ENCODE measurements at places on chromosomes 11 and 22.

DNA sequence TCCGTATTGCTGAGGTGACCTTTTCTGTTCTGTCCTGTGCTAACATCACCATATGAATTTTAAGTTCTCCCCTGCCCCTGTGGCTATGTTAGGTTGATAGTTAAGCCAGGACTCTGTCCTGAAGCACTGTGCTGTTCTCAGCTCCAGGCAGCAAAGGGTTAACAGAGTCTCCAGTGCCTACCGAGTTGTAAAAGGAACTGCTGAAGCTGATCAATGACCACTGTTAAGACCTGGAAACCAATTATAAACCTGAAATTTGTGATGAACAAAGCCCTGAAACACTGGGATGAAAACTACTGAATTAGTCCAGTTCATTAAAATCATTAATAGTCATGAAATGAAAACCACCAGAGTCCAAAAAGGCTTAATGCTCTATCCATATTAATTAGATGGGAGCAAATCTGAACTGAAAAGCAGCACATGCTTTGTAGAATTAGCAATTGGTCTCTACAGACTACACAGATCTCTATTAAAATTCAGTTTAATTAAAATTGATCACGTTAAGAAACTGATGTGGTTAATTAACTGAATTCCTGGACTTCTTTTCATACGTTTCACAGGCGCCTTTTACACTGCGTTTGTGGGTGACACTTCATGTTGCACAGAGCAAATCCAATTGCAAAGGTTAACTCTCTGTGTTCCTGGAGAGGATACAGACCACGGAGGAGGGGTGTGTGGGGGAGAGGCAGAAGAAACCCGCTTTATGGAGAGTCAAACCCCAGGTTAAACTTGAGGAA lies 188.5 kb upstream of the MPPED2 start:
- DNase-seq = no peak

DNA sequence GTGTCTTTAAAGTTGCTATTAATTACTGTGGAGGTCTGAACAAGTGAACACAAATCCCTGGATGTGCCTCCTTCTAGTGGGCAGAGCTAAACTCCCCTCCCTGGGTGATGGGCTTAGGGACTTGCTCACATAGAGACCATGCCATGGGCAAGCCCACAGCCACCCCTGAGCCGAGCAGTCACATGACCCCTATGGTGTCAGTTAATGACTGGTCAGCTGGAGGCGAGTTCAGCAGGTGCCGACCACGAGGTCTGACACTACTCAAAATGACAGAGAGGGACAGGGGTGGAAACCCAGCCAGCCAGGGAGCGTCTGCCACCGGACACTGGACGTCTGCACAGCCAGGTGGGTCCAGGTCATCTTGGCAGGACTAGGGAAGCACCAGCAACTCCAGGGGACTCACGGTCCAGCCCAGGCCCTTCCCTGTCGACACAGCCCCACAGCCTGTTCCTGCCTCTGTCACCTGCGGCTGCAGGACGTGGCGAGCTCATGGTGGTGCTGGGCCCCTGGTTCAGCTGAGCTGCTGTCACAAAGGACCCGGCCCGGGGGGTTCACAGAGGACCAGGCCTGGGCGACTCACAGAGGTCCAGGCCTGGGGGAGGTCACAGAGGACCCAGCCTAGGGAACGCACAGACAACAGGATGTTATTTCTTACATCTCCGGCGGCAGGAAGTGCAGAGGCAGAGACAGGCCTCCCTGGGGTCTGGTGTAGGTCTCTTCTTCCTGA lies 135.0 kb downstream of the BRD1 start:
- no peak for DNase-seq

DNA sequence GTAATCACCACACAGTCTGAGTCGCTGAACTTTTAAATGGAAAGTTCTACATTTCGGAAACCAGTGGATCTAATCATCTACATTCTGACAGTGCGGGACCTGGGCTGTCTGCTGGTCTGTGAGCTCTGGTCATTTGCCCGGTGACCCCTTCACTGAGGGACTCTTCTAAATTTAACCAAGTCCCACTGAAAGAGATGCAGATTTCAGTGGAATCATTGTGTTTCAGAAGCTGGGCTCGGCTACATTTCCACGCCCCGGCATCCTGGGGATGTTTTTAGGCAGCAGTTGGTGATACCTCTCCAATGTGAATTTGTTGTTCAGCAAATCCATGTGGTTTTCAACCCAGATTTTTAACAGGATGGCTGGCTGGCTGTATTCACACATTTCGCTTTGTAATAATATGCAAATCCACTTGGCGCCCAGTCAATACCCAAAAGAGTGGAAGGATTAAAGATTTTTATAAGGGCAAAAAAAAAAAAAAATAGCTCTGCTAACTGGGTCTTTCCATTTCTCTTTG lies 145.5 kb upstream of the RASSF10 start:
- no peak for DNase-seq

DNA sequence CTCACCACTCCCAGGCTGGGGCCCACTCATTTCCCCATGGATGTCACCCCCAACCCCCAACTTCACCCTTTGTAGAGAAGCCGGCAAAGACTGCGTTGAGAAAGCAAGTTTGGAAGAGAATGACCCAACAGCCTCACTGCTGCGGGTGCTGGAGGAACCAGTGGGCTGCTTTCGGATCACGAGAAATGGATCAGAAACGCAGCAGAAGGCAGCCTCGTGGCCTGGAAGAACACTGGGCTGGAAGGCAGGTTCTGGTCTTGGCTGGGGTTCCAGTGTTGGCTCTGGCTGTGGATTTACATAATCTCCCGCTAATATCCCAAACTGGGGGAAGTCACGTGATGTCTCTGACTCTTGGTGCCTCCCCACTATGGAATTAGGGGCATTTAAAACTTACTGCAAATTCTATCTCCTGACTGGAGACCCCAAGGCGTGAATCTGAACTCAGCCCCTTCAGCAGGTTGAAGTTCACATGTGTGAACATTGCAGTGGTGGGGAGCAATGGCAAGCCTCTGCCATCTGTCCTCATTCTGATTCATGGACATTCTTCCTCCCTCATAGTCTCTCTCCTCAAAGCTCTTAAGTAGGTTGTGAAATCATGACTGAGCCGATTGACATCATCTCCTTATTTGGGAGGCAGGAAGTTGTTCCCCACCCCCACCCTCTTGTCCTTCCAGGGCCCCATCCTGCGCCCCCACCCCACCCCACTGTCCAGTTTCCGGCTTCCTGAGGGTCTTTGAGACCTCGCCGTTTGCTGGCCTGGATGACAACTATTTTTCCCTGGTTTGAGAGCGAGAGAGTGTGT lies 37.0 kb upstream of the TIMP3 start:
- DNase-seq = no peak

GRCh38 chr11:88301488-88302140 lies 35.9 kb downstream of the CTSC start:
- DNase-seq = no peak

DNA sequence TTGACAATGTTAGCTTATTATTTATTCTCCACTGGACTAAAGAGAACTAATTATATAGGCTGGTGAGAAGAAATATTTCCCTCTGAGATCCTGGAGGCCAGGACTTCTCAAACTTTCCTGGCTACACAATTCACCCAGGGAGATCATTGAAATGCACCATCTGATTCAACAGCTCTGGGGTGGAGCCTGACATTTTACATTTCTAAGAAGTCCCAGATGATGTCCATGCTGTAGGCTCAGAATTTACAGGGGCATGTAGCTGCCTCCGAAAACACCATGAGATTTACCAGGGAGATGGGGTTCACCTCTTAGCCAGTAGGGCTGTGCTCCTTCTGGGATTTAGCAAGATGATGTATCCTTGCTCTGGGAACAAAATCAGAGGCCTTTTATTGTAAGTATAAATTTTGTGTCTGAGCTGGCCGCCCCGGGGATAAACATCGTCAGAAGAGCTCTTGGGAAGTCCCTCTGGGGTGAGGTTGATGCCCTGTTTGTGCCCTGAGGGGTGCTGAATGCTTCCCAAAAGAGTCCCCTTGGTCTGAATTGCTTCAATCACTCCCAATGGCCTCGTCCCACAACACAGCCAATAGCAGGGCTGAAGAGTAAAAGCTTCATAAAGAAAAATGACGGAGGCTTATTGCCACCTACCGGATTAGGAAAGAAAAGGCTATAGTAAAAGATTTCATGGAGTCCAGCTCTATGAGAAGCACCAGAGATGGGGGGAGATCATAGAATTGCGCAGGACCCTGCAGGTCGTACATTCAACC lies 33.4 kb upstream of the API5 start:
- DNase-seq = no peak

DNA sequence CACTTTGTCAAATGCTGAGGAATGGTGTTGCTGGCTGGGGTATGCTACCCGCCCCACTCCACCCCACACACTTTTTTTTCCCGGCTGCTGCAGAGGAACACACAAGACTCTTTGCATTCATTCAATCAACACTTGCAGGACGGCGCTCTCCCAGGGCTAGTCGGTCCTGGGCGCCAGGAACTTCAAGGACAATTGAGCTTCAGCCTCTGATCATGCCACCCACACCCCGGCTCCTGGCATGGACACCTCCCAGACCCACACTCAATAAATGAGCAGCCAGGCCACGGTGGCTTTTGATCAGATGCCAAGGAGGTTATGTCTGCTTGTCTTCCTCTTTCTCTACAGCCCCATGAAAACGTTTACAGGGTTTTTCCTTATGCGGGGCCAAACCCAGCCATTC lies 19.8 kb downstream of the TPST2 start:
- DNase-seq = no peak

- no peak for DNase-seq
These were observed 67.6 kb upstream of the AMPD3 start for GRCh38 chr11:10387206-10388083.

DNA sequence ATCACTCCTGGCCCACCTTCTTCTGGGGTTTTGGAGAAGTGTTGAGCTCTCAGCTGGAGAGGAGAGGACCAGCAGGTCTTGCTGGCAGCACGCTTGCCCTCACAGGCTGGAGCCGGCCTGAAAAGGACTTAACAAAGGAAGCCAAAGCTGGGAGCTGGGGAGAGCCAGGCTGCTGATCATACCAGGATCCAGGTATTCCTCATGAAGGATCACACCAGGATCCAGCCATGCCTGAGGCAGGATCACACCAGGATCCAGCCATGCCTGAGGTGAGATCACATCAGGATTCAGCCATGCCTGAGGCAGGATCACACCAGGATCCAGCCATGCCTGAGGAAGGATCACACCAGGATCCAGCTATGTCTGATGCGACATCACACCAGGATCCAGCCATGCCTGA lies 17.0 kb downstream of the MRGPRD start:
- no peak for DNase-seq

DNA sequence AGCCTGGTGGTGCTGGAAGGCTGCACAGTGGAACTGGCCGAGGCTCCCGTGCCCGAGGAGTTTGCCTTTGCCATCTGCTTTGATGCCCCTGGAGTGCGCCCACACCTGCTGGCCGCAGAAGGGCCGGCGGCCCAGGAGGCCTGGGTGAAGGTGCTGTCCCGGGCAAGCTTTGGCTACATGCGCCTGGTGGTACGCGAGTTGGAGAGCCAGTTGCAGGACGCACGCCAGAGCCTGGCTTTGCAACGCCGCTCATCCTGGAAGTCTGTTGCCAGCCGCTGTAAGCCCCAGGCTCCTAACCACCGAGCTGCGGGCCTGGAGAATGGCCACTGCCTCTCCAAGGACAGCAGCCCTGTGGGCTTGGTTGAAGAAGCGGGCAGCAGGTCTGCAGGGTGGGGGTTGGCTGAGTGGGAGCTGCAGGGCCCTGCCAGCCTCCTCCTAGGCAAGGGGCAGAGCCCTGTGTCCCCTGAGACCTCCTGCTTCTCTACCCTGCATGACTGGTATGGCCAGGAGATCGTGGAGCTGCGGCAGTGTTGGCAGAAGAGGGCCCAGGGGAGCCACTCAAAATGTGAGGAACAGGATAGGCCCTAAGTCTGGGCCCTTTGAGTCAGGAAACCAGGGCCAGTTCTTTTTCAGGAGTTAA lies 1.9 kb upstream of the SMDT1 start:
- no peak for DNase-seq

DNA sequence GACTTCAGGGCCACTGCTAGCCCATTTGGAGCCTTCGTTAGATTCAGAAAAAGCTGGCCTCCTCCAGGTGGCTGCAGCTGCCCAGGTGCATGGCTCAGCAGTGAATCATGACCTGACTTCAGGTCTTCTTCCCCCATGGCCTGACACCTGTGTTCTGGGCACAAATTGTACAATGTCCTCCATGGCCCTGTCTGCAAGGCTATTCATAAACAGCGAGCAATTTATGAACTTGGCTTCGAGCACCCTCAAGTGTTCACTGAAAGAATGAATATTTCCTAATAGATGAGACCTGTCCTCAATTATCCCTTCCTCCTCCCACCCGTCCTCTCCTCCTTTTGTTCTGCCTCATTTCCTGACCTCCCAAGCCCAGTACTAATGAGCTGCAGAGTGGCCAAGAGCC lies 12.2 kb upstream of the VPS37C start:
- no peak for DNase-seq

- DNase-seq = no peak
These were observed 149.3 kb upstream of the B3GAT1 start for GRCh38 chr11:134561331-134561720.

DNA sequence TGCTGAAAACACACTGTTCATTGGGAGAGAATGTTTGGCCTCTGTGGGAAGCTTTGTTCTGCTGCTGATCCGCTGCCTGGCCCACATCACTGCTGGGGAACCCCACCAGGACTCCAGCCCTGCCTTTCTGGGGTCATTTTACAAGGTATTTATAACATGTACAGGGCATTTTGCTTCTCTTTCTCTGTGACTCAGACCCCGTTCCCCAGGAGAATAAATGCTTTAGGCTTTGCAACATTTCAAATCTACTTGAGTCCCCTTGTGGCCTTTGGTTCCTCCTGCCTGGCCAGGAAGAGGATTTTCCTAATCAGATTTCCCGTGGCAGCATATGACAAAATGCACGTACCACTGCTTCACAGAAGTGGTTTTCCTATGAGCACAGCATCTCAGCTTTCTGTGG lies 43.0 kb downstream of the BTG4 start:
- DNase-seq = no peak

- no peak for DNase-seq
These were observed 63.4 kb downstream of the CSNK2A3 start for GRCh38 chr11:11289669-11290068.

DNA sequence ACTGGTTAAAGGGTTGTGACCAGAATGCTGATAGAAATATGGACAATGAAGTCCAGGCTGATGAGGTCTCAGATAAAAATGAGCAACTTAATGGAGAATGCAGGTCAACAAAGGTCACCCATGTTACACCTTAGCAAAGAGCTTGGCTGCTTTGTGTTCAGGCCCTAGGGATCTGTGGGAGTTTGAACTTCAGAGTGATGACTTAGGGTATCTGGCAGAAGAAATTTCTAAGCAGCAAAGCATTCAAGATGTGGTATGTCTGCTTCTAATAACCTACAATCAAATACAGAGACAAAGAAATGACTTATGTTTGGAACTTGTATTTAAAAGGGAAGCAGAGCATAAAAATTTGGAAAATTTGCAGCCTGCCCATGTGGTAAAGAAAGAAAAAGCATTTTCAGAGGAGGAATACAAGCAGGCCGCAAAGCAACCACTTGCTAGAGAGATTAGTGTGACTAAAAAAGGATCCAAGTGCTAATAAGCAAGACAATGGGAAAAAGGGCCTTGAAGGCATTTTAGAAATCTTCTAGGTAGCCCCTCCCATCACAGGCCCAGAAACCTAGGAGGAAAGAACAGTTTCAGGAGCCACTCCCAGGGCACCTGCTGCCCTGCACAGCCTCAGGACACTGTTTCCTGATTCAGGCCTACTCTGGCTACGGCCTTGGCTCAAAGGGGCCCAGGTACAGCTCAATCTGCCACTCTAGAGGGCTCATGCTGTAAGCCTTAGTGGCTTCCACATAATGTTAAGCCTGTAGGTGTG lies 41.3 kb downstream of the TNKS1BP1 start:
- no peak for DNase-seq

Data from stimulated activated CD4-positive, alpha-beta T cell treated with anti-CD3 and anti-CD28 coated beads, TNF-alpha, amount 100 ng/mL, for 1 hour (primary cell).